ENCODE measurements at places on chromosomes 6 and 20.

- DNase-seq: no peak
Observed at GRCh38 chr20:49799698-49800097, 12.9 kb upstream of the SLC9A8 start.

DNA sequence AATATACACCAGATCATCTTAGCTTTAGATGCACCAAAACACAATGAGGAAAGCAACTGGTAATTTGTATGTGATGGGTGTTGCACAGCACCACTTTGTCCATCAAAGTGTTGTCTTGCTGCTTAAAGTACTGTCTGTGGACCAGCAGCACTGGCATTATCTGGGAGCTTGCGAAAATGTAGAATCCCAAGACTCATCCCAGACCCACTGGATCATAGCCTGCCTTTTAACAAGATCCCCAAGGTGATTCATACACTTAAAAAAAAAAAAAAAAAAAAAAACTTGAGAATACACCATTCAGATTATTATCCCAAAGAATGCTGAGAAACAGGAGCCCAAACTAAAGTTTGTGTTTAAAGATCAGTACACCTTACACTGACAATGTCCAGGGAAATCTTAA is 123.4 kb downstream of the TASP1 start:
- DNase-seq: no peak

DNA sequence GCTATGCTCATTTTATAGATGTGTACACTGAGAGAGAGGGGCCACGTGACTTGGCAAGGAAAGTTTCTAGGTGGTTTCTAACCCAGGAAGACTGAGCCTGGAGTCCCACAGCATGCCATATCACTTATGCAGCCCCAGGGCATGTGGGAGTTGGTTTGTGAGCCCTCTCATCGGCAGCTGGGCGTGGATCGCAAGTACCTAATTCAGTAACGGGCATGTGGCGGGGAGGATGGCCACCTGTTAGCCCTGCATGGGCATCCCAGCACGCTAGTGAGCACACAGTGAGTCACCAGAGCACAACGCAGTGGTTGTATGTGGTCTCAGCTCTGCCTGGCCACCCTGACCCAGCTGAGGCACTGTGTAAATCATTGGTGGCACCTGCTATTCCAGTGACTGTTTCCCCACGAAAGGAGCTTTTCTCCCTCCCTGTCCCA is 88.3 kb downstream of the NINL start:
- no peak for DNase-seq

DNA sequence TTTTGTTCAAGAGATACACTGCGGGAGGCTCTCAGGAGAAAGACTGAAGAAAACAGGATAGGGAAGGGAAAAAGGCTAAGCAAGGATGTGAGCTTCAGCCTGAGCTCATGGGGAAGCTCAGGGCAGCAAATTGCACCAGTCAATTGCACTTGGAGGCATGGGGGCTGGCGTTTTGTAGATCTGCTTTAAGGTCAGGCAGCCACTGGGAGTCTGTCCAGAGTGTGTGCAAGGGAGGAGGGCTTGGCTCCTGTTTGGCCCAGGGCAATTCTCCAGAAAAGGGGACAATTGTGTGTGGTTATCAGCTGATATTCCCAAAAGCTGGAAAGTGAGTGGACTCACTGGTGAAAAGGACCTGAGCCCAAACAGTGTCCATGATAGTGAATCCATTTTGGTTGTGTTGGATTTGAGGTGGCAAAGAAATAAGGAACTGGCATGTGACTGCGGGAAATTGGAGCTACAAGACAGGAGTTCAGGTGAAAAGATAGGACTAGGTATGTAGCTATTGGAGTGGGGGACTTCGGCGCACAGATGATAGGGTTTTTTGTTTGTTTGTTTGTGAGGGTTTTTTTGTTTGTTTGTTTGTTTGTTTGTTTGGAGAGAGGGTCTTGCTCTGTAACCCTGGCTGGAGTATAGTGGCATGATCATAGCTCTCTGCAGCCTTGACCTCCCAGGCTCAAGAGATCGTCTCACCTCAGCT is 22.3 kb upstream of the IER3 start:
- DNase-seq: no peak

DNA sequence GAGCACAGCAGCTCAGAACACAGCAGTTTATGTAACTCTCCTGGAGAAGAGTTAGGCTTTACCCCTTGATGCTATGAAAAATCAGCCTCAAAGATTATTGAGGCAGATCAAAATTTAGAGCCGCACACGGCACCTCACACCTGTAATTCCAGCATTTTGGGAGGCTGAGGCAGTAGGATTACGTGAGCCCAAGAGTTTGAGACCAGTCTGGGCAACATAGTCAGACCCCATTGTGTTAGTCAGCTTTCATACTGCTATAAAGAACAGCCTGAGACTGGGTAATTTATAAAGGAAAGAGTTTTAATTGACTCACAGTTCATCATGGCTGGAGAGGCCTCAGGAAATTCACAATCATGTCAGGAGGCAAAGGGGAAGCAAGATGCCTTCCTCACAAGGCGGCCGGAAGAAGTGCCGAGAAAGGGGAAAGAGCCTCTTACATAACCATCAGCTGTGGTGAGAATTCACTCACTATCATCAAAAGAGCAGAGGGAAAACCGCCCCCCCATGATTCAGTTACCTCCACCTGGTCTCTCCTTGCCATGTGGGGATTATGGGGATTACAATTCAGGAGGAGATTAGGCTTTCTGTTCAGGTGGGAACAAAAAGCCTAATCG is 87.7 kb downstream of the SGK1 start:
- DNase-seq: no peak

- no peak for DNase-seq
Observed at GRCh38 chr6:145756170-145756662, 20.9 kb upstream of the EPM2A start.

DNA sequence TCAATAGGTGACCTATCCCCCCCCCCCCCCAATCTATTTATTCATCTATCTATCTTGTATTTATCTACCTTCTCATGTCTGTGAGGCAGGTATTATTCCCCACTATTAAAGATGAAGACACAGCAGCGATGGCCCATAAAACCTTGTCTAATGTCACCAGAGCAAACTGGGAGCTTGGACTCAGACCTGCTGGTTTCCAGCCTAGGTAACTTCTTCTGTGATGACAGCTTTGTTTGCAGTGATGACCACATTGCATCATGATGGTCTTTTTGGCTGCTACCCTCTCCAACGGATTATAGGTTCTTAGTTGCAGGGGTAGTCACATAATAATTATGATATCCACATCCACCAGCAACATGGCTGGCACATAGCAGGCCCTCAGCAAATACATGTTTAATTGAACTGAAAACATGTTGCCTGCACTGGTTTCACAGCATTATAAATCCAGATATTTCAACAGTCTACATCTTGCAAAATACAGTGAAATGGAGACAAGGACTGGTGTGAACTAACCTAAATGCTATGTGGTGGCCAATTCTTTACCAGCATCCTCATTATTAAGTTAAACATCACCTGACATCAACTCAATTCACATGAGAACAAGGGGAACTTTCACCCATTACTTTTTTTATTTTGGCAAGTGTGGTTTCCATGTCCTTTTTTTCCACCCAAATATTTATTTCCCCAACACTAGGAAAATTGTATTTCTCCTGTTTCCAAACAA is 712.5 kb upstream of the NRSN1 start:
- DNase-seq: no peak

- no peak for DNase-seq
Observed at GRCh38 chr6:128557081-128557480, 36.7 kb upstream of the PTPRK start.

GRCh38 chr6:75532521-75532920 is 38.9 kb upstream of the FILIP1 start:
- no peak for DNase-seq

GRCh38 chr6:37007340-37008043 is 2.0 kb downstream of the FGD2 start:
- no peak for DNase-seq

DNA sequence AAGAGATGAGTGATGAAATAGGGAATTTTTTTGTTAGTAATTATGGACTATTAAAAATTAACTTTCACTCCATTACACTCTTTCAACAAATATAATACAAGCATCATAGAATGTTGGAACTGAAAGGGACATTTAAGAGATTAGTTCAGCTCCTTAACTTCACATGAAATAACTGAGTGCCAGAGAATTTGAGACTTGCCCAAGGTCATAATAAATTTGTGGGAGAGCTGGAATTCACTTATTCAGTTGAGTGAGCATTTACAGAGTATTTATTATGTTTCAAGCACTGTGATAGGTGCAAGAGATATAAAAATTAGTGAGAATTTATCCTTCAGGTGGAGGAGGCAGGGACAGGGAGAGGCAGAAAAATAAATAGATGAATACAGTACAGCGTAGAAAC is 154.6 kb downstream of the KCNQ5 start:
- DNase-seq: no peak

GRCh38 chr6:47187113-47187512 is 122.6 kb downstream of the TNFRSF21 start:
- no peak for DNase-seq

GRCh38 chr20:25467441-25467840 is 60.0 kb downstream of the GINS1 start:
- no peak for DNase-seq

GRCh38 chr6:166313255-166314070 is 5.3 kb upstream of the PRR18 start:
- no peak for DNase-seq

DNA sequence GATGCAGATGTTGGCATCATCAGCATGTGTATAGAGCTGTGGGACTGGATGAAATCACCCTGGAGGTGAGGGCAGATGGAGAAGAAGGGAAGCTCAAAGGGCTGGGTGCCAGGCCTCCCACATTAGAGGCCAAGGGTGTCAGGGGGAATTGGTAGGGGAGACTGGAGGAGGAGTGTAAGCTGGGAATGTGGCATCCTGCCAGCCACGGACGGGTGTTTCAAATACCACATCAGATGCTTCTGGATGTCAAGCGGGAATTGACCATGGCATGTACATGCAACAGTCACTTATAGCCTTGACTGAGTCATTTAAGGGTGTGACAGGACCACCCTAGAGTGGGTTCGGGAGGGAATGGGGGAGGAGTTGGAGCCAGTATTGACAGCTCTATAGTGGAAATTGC is 9.6 kb downstream of the ERGIC3 start:
- no peak for DNase-seq

Data from stimulated activated CD8-positive, alpha-beta memory T cell treated with anti-CD3 and anti-CD28 coated beads, Interleukin-7, amount 100 ng/mL, for 1 hour (primary cell).